ENCODE measurements at places on chromosomes 11 and 22.

DNA sequence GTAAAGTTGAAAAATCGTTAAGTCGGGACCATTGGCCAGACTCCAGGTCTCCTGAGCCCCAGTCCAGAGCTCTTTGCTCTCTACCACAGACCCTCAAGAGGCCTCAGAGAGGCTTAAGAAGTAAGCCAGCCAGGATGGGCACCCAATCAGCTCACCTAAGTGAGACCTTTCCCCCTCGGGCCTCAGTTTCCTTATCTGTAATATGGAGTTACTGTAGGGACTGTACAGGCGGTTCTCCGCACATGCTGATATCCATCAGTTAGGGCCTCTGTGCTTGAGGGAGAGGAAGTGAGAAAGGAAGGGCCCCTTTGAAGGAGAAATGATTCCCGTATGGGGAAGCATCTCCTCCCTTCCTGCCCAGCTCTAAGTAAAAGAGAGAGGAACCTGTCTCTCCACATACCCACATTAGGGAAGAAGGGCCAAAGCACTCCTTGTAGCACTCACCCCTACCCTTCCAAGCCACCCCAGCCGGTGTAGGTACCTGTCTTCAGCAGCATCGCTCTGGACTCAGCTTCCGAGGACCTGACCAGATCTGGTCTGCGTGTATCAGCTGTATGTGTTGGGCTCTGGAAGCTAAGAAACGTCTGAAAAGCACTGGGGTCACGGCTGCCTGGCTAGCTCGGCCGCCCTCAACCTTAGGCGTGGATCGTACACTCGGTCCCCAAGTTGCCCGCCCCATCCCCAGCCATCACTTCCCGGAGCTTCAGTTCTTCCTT lies 653 bp downstream of the NAGA start:
- DNase-seq: peak; percentile 35

DNA sequence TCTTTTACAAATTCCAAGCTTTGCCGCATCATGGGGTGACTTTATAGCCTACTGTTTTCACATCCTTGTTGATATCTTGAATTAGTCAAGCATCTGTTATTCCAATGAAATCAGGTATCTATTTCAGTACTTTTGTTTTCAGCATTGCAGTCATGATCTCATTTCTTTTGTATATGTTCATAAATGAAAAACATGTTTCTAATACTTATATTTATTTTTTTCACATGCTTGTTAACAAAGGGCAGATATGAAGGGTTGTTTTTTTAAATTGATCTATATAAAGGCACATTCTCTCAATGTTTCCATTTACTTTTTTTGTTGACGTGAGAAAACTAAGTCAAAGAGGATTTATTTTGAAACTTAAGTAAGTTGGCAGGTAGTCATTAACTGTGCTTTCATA lies 964.8 kb downstream of the JRKL start:
- DNase-seq: no peak

DNA sequence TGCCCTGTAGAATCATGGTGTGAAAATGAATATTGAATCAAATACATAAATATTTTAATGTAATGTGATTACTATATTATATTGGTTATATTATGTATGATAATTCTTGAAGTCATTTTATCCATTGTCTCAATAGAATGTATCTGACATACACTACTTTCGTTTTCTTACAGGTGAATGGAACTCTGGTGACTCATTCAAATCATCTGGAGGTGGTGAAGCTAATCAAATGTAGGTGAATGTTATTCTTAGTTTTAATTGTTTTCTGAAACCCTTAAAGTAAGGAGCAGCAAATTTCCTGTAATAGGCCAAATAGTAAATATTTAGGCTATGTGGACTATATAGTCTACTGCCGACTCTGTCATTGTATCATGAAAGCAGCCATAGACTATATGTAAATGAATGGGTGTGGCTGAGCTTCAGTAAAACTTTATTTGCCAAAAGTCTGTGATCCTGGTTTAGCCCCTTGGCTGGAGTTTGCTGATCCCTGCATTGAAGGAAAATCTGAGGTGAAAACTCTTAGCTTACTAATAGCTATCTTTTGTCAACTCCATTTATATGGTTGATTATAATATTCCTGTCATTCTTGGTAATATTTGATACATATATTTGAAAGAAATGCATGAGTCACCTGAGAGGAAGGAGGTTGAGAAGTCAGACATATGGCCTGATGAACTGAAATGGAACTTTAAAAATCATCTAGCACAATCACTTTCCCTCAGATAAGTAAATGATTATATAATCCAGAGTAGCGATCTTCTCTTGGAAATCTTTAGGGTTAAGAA lies 87.2 kb upstream of the GRIK4 start:
- no peak for DNase-seq

DNA sequence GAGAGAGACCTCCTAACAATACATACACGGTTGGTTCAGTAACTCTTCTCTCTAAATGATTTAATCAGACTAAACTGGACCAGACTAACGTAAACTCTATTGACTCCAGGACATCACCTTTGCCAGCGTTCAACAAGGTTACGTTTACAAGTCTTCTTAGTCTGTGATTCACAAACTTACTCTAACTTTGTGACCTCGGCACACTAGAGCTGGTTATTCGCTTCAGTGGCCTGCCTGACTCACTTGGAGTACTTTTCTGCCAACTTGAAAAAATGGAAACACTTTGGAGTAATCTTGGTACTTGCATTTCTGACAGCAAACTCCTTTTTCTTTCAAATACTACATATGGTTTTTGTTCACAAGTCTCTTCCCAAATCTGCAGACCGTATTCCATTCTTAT lies 26.2 kb downstream of the MTMR2 start:
- DNase-seq: no peak

GRCh38 chr11:108967571-108967970 lies 302.7 kb downstream of the DDX10 start:
- DNase-seq: peak; percentile 7

- DNase-seq: no peak
Observed at GRCh38 chr11:90218606-90219005, 4.2 kb downstream of the CHORDC1 start.

- DNase-seq: no peak
Observed at GRCh38 chr11:42410251-42410955, 901.4 kb upstream of the API5 start.

DNA sequence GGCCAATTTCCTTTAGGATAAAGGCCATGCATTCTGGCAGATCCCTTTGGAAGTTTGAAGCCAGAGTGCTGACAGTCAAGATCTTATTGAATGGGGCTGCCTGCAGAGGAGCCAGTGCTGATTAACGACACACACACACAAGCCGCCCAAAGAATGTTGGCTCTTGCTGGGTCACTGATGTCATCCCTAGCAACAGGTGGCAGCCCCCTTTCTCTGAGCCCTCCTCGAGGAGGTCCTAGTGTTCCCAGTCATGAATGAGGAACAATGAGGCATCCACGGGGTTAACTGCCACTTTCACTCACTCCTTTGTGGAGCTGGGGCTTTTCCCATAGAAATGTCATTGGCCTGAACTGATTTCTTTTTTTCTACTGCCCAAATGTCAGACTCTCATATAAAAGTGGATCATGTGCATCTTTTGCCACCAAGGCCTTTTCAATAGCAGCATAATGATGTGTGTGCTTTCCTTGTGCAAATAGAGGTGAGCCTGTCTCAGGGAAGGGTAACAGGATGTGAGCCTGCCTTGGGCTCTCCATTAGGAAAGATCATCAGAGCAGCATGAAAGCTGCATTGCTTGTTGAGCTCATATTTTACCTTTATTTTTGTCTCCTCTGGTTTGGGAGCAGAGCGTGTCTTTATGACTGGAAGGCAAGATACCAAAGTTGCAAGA lies 301.8 kb upstream of the MTNR1B start:
- peak; percentile 53 for DNase-seq

- no peak for DNase-seq
Observed at GRCh38 chr22:26830837-26831236, 173.4 kb downstream of the MIAT start.

GRCh38 chr22:38782402-38783094 lies 11.4 kb downstream of the DNAL4 start:
- no peak for DNase-seq

GRCh38 chr22:42742940-42743339 lies 22.3 kb upstream of the A4GALT start:
- DNase-seq: no peak

- DNase-seq: no peak
Observed at GRCh38 chr11:29119707-29120618, 896.9 kb downstream of the KCNA4 start.

- no peak for DNase-seq
Observed at GRCh38 chr22:37462436-37462835, 23.7 kb downstream of the MFNG start.

DNA sequence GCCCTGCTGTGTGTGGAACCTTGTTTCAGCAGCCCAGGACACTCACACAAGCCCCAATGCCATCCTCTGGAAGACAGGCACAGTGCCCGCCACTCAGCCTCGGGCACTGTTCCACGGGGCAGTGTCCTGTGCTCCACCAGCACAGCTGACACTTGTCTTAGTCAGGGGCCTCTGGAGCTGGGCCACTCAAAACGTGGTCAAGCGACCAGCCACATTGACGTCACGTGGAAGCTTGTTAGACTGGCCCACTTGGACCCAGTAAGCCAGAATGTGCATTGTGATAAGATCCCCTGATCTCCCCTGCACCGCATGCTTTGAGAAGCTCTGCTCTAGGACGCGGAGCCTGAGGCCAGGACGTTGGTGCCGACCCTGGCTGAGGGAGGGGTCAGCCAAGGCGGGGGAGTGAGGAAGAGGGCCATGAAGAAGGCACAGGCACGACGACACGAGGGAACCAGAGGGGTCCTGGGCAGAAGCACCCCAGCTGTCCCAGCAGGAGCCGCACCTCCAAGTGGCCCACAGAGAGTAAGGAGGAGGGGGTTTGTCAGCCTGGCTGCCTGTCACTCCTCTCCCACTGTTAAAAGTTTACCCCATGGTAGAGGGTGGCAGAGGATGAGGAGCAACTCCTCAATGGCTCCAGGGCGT lies 64.6 kb downstream of the LINC01488 start:
- no peak for DNase-seq

DNA sequence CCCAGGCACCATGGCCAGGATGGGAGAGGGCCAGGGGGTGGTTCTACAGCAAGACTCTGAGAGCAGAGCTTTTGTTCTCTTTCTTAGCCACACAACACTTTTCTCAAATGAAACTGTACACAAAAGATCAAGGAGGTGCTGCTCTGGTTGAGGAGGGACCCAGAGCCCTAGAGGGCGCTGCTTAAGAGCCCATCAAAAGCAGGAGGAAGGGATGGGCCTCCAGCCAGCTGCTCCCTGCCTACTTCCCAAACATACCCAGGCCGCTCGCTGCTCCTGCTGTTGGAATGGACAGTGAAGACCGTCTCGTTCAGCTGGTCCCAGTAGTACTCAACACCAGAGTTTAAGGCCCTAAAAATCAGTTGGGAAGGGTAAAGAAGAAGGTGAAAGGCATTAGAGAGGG lies 18.4 kb upstream of the CHRM4 start:
- DNase-seq: no peak

GRCh38 chr22:30427871-30428270 lies 2.3 kb downstream of the MTFP1 start:
- DNase-seq: no peak

DNA sequence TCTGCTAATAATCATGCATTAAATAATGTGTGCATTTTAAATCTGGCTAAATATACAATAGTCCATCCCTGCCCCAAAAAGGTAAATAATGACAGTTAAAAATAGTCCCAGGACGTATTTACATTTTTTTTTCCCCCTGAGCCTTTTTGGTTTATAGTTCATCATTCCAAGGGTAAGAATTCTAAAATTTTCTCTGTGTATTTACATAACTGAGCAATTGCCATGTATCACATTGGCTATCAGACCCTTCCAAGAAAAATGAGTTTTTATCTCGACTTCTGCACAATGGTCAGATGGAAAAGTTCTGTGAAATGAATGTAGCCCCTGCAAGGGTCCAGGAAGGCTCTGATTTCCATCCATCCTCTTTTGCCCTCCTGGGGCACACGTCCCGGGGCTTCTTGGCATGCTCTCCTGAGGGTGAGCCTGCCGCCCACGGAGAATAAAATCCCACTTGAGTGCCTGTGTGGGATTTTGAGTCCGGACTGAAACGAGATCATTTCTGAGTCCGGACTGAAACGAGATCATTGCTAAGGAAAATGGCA lies 94.1 kb upstream of the ANO1 start:
- DNase-seq: no peak

DNA sequence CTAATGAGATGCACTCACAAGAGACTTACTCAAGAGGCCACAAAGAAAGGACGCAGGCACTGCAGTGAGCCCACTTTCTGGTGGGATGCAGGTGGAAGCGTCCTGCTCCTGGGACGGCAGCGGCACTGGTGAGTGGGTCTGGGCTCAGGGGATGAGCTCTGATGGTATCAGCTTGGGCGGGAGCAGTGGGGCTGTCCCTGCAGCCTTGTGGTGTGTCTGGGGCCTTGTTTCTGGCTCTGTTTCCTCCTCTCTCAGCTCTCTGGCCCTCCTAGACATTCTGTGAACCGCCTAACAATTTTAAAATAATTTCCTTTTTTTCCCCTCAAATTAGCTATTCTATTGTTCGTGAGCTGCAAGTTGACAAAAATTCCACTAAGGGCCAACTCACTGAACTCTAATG lies 8.8 kb upstream of the ST14 start:
- no peak for DNase-seq

- no peak for DNase-seq
Observed at GRCh38 chr11:74820763-74821162, 72.1 kb downstream of the RNF169 start.

DNA sequence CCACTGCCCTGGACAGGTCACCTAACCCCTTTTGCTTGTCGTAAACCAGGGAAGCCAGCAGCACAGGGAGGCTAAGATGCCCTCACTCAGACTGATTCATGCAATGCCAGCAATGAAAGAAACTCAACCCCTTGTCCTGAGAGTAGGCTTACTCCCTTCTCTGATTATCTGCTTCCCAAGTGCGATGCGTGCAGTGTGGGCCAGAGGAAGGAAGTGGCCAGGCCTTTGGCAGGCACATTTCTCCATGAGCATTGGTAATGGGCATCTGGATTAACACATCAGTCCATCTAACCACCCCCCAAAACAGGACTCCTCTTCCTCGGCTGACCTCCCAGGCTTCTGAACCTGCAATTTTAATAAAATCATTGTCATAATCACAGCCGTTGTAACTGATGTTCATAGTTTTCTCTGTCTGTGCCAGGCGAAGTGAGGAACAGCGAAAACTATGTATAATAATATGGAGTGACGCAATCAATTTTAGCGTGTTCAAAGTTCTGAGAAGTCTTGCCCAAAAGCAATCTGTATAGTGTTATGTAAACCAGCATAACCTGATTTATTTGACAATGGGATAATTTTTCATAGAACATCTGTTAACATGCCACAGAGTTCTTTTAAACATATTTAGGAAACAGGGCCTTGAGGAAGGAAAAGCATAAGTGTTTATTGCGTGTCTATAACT lies 33.9 kb downstream of the TST start:
- no peak for DNase-seq

GRCh38 chr22:21807544-21808529 lies 59.6 kb downstream of the MAPK1 start:
- no peak for DNase-seq

- no peak for DNase-seq
Observed at GRCh38 chr22:21031545-21032036, 770 bp downstream of the SLC7A4 start.

GRCh38 chr11:40924915-40925314 lies 534.5 kb downstream of the LRRC4C start:
- DNase-seq: no peak

Data from C1 segment of cervical spinal cord (tissue), 14 donors.